ENCODE measurements at places on chromosomes 1 and 21.

GRCh38 chr1:169928438-169929209 lies 34.9 kb upstream of the SCYL3 start:
- DNase-seq, result peak; percentile 42

- DNase-seq, result no peak
Observed at GRCh38 chr1:29829448-29830344, 593.4 kb downstream of the PTPRU start.

GRCh38 chr1:15033264-15033663 lies 120.3 kb upstream of the TMEM51 start:
- no peak for DNase-seq

DNA sequence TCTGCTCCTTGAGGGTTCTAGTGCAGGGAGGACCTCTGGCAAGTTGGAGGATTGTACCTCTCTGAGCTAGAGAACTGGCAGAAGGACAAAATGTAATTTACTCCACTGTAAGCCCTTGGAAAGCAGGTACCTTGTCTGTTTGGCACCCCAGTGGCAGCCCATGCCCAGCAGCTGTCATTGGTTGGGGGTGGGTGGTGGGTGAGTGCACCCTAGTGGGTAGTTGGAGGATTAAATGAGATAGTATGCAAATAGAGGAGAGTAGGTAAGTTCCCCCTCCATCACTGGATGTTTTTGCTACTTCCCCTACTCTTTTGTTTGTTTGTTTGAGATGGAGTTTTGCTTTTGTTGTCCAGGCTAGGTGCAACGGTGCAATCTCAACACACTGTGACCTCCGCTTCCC lies 69.8 kb downstream of the RYR2 start:
- DNase-seq, result no peak

DNA sequence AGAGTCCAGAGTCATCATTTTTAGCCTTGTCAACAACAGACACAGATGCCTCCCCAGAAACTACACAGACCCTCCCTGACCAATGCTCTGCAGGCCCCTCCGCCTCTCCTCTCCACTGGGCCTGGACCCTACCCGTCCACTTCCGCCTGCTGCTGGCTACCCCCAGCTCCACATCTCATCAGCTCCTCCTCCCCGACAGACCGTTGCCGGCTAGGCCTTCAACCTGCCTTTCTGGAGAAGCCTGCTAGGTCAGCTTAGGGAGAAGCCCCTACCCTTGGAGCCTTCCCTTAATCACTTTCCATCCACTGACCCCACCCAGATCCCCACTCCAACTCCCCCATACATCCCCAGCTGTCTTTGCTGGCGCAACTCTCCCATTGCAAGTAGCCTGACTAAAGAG lies 1.4 kb downstream of the TRIM17 start:
- no peak for DNase-seq

DNA sequence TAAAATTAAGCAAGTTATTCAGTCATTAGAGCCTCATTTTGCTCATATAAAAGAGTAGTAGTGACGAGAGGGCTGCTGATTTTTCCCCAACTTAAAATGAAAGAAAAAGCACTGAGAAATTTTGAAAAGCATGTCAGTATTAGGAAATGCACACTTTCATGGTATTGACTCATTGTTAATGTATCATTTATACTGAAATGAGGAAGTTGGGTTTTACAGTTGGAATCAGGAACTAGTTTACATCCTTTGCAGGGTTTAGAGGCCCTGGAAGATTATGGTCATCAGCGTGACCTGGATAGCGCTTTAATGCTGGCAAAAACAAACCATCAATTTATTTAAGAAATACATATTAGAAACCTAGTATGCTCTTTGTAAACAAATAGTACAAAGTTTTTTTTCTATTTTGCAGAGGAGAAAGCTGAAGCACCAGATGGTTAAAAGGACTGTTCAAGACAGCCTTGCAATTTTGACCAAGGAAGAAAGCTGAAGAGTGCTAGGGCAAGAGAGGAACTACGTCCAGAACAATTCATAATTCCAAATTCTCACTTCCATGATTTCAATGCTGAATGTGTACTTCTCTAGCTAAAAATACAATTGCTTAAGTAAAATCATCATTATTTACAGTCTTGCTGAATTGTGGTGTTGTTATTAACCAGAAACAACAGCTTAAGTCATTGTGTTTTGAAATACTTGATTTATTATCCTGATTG lies 94.8 kb upstream of the SGIP1 start:
- DNase-seq, result no peak

GRCh38 chr1:165371588-165372225 lies 15.2 kb upstream of the LMX1A start:
- no peak for DNase-seq

- DNase-seq, result no peak
Observed at GRCh38 chr1:21139601-21140000, 37.1 kb downstream of the EIF4G3 start.

DNA sequence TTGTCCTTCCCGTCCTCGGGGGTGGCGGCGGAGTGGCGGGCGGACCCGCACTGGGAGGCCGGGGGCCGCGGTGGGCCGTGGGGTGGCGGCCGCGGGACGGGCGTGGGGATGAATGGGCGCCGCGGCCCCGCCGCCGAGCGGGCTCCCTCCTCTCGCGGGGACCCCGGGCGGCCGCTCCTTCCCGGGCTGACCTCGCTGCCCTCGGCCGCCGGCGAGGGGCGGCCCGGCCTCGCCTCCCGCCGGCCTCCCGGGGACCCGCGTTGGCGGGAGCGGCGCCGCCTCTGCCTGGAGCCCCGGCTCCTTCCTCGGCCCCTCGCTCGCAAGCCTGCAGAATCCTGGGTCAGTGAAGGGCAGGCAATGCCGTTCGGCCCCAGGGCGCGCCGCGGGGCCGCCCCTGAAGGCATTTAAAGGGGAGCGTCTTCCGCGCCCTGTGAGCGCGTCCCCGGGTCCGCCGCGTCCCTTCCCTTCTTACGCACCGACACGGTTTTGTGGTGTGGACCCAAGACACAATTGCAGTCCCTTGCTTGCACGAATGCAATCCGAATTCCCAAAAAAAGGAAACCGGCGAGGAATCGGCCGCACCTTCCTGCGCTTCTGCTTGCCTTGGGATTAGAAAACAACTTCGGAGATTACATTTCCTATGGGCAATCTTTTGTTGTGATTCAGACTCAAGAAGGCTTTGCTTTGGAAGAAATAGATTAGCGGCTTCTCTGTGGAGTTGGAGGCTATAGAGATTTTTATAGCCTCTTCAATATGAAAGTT lies 776 bp downstream of the ITSN1 start:
- DNase-seq, result no peak

DNA sequence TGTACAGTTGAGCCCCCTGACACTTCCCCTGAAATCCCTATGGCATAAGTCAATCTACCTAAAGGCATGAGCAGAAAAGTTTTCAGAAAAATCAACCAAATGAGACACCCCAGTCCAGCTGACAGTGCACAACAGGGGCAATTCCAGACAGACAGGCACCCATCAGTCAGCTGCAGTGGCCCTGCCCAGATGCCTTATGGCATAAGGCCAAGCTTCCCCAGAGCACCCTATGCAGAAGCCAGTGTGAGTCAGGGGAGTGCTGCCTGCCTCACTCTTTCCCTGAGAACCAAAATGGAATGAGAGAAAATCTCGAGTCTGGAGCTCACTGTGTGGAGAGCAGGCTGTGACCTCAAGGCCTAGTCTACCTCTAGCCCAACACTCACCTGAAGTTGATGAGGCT lies 38.1 kb downstream of the MRAP start:
- DNase-seq, result peak; percentile 88

GRCh38 chr1:230284891-230285290 lies 141.2 kb downstream of the PGBD5 start:
- no peak for DNase-seq

DNA sequence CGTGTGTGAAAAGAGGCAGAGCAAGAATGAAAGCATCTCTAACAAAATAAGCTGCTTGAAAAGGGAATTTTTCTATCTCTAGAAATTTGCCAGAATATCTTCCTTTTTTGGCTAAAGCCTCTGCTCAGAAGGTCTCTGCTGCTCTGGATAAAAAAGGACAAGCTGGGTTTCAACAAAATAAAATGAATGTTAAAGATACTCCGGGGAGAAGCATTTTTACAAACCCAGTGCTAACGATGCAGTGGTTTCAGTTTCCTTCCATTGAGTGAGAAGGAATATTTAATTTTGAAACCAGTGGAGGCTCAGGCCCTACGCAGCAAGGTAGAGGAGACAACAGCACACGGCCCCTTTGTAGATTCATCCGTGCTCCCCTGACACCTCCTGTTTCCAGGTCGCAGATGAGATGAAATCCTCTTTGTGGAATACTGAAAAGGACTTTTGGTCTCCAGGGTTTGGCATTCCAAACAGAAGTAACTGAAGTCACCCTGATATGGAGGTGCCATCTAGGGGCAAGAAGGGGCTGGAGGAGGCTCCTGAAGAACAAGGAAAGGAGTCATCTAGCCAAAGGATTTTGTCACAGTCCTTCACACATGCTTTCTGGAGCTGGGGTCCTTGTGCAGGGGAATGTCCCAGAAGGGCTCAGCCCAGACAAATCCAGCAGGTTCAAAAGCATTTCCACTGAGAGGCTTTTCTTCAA lies 65.7 kb upstream of the SYT6 start:
- no peak for DNase-seq

- DNase-seq, result no peak
Observed at GRCh38 chr1:65992165-65992821, 199.6 kb downstream of the PDE4B start.

DNA sequence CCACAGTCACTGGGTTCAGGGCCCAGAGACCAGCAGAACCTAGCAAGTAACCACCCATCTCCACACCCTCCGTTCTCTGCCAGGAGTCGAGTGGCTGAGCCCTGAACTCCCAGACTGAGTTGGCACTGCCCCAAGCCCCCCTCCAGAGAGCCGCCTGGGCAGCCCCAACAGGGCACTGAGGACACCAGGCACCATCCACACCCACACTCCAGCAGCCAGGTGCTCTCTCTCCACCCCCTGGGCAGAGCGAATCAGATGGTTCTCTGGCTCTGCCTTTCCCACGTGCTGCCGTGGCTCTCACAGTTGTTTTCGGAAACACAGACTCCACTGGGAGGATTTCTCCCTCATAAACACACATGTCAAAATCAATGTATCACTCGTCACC lies 13.6 kb downstream of the WDR4 start:
- DNase-seq, result peak; percentile 38

DNA sequence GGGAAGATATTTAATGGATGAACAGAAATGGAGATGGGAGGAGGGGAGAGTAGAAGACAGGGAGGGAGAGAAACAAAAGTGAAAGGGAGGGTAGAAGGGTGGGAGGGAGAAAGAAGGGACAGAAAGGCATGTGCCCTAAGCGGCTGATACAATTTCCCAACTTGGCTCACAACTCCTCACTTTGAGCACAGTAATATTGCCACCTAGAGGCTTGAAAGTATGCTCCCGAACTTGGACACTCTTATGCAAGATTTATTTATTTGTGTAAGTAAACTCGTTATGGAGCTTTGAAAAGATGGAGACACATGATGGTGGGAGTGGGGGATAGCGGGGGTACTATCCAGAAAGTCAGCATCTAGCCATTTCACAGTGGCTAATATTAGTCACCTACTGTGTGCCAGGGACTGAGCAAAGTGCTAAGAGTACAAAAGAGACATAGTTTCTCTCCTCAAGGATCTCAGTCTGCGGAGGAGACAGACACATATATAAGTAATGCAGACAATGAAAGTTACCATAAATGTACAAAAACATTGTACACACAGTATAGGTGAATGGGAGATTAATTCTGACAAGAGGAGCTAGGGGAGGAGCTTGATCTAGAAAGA lies 189.7 kb downstream of the SEC16B start:
- peak; percentile 30 for DNase-seq

- DNase-seq, result peak; percentile 24
Observed at GRCh38 chr1:190320952-190321351, 156.7 kb downstream of the BRINP3 start.

DNA sequence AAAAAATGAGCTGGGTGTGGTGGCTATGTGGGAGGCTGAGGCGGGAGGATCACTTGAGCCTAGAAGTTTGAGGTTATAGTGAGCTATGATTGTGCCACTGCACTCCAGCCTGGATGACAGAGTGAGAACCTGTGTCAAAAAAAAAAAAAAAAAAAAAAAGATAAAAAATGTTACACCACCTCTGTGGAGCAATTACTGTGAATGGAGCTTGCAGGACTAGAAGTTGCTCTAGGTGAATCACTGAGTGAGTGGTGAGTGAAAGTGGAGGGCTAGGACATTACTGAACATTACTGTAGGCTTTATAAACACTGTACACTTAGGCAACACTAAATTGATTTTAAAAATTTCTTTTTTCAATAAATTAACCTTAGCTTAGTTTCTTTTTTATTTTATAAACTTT lies 21.9 kb downstream of the TLCD4 start:
- DNase-seq, result no peak

DNA sequence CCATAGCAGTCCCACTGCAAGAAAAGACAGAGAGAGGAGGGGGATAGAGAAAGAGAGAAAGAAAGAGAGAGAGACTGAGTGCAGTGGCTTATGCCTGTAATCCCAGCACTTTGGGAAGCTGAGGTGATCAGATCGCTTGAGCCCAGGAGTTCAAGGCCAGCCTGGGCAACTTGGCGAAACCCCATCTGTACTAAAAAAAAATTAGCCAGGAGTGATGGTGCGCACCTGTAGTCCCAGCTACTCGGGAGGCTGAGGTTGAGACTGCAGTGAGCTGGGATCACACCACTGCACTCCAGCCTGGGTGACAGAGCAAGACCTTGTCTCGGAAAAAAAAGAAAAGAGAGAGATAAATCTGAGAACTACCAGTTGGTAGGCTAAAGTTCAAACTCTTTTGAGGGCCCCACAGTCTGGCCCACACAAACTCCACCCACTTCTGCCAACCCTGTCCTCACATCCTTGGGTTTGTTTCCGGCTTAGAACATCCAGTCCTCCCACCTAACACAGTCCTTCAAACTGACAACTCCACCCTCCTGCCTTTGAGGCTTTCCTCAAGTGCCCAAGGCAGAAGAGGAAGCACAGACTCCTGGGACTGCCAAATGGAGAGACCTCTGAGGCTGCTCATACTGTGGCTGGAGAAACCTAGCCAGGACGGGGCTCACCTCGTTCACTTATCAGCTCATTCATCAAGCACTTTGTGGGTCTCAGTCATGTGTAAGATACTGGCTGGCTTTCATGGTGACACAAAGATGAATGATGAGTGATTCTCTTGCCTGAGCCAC lies 20.1 kb downstream of the TFAP2E start:
- no peak for DNase-seq

- DNase-seq, result no peak
Observed at GRCh38 chr1:198850196-198850595, 211.4 kb downstream of the PTPRC start.

DNA sequence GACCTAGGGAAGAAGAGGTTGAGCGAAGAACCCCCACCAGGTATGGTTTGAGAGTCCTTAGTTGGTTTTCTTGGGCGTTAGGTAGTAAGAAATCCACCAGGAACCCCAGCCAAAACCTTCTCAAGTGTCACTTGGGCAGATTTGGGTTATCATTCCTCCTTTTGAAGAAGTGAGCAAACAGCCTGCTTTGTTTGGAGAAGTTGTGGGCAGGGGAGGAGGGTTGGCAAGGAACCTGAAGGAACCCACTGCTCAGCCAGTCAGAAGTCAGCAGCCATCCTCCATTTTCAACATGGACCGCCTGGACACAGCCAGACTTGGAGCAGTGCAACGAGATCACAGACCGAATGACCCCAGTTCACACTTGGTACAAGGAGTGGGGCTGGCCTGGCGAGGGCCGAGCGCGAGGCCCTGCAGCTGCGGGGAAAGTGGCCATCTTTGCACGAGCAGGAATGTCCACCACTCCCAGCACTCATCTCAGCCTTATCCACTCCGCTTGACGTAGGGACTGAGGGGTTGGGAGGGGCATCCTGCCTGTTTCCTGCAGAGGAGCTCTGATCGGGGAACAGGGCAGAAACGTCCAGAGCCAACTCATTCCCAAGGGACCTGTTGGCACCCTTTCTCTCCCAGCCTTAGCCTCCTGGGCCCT lies 7.2 kb downstream of the ADPRS start:
- no peak for DNase-seq

All from NCI-H1694 (cell line).